ENCODE measurements at places on chromosomes 1 and 21.
A peak's percentile ranks its signal among the peaks of the same experiment; 100 is the strongest.

- peak; percentile 70 for DNase-seq
Observed at GRCh38 chr1:38283696-38284470, 237.3 kb upstream of the POU3F1 start.

DNA sequence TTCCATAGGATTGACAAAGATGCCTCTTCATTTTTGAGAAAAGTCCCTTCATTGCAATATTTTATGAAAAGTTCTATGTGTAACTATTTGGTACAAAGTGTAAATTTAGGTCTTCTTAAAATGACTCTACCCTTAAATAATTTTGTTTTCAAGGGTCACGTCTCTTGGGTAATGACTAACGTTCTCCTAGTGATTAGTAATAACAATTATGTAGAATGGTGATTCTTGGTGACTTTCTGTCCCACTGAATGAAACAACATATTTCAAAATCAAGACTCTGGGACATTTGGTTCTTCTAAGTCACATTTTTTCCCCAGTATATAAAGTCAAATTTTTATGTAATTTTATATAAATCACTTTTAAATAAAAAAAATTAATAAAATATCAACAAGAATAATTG lies 277.5 kb upstream of the ADAMTS5 start:
- no peak for DNase-seq

- DNase-seq = no peak
Observed at GRCh38 chr1:54096227-54096876, 42.9 kb downstream of the TCEANC2 start.

- DNase-seq = peak; percentile 53
Observed at GRCh38 chr21:16419188-16419921, 689.6 kb downstream of the USP25 start.

DNA sequence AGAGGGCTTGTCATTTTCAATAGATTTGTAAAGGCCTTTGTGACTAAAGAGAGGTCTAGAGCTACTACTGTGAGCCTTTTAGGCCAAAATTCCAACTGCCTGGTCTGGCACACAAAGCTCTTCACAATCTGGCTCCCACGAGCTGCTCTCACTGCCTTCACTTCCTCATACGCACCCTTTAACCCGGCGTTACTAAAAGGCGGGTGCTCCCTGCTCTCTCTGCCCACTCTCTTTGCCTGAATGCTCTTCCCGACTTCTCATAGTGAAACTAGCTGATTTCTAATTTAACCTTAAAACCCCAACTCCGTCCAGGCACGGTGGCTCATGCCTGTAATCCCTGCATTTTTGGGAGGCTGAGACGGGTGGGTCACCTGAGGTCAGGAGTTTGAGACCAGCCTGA lies 14.2 kb downstream of the BSDC1 start:
- no peak for DNase-seq

DNA sequence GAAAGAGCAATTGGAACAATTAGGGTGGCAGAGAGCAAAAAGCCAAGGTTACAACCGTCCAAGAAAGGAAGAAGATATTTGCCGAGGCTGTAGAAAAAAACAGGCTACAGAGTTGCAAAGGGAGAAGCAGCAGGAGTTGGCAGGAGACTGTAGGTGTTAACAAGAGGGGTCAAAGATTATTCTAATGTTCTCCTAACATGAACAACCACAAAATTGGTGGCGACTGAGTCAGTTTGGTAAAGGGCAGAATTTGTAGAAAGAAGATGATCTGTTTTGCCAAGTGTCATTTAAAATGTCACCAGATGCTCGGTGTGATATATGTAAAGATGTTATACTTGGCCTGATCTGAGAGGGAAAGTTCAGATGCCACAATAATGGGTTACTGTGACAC lies 401 bp upstream of the PRUNE1 start:
- no peak for DNase-seq

DNA sequence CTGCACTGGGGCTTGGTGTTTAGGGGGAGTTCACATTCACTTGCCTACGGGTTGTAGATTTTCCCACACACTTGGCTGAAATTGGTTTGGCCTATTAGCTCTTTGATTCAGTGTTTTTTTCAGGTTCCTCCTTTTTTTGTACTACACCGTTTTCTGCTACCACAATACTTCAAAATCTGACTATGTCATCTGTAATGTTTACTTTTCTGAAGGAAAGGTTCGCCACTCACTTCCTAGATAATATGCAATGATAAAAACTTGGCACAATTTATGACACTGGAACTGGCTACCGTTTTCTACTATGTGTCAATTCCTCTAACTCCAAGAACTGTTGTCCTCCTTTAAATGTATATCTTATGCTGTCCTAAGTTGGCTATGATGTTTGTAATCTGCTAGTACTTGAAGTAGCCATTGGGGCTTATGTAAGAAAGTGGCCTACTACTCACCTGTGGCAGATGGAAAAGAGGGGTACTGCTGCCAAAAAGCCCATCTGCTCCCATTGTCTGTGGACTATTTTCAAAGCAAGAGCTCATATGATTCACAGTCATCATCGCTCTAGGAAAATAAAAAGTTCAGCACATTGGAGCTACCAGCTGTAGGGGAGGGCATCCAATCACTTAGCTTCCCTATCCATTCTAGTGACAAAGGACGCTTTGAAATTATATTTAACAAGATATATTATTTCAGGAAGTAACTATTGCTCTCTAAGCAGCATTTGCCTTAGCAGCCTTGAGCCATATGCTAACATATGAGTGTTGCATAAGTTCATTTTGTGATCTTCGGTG lies 42.4 kb upstream of the BACH1 start:
- no peak for DNase-seq

DNA sequence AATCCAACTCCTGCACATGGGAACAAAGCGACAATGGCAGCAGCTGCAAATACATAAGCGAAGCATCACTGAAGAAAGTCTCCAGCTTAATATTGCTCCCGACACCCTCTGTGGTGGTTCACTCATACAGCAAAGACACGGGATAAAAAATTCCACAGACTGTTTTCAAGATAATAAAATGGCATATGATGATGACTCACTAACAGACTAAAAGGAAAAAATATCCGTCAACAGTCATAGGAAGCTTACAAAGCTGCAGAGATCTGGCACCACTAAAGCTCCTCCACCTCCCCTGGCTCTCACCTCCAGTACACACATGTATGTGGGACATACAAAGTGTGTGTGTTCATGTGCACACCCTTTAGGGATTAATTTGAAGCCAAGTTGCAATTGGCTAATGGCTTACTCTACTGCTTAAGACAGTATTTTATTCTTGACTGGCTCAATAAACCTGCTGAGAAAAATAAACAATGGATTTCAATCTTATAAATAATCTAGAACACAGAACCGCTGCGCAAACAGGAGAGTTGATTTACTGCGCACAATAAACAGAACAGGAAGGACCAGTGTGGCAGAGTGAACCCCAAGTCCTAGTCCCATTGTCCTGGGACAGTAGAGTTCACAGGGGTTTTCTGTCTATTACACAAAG lies 94.4 kb downstream of the SLC45A1 start:
- DNase-seq = no peak

DNA sequence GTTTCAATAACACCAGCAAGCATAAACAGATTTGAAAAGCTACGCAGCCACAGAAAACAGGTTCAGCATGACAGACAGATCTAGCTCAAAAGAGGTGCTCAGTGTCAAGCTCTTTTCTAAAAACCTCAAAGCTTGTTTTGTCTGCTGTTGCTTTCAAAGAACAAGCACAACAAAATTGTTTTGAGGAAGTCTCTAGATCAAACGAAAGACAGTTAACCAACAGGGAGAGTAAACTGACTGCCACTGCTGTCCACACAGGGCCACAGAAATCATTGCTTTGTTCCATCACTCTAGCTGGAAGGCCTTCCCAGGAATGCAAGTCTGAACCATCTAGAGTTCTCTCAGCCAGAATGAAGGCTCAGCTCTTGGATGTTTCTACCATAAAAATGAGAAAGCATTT lies 12.8 kb downstream of the APP start:
- DNase-seq = no peak

GRCh38 chr21:36700295-36700970 lies 1.5 kb downstream of the SIM2 start:
- DNase-seq = no peak

GRCh38 chr1:215970406-215970805 lies 403.3 kb downstream of the KCTD3 start:
- no peak for DNase-seq

DNA sequence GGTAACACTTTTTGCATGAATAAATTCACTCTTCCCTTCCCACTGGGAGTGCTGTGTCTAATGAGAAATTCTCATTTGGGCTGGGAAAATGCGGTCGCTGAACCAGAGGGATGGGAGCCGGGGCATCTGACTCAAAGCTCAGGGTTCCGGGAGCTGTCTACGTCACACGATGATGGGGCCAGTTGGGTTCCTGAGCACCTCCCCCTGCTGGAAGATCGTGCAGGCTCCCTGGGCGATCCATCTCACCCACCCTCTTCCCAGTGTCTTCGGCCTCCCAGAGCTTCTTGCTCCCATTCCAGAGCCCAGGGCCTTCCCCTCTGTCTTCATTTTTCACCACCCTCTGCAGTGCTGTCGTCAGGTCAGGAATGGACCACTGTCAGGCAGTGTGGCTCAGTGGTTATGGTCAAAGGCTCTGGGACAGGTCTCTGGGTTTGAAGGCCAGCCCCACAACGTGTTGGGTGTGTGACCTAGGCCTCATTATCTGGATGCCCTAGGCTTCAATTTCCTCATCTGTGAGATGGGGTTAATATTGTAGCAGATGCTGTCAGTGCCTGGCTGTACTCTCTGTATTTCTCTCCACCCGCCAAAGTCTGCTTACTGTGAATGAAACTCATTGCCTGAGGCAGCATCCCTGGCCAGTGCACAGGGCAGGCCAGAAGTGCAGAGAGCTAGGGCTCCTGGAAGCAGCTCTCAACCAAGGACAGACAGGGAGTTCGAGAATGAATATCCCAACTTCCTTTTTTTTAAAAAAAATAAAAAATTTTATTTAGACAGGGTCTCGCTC lies 31.8 kb downstream of the IGSF21 start:
- DNase-seq = no peak

- no peak for DNase-seq
Observed at GRCh38 chr1:110487726-110488125, 31.2 kb downstream of the KCNA10 start.

DNA sequence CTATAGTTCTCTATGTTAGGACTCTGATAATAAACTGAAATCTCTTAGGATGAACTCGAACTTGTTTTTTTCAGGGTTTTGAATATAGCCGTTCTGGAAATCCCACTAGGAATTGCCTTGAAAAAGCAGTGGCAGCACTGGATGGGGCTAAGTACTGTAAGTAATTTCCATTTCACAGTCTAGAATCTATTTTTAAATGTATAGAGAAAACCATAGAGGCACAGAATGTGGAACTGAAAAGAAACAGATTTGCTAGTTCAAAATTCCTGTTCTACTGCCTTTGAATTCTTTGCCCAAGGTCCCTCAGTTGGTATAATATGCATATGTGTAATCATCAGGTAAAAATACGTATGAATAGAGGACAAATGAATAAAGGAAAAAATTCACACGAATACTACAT lies 4.8 kb downstream of the CTH start:
- DNase-seq = no peak
